ENCODE measurements at places on chromosomes 4 and X.

- DNase-seq, result no peak
Measured at GRCh38 chrX:97547877-97548578, 664.3 kb downstream of the RPA4 start.

GRCh38 chrX:2507904-2508627 is 7.3 kb upstream of the DHRSX start:
- DNase-seq, result no peak

GRCh38 chr4:179624768-179625181 is 2182.5 kb upstream of the AGA start:
- no peak for DNase-seq

DNA sequence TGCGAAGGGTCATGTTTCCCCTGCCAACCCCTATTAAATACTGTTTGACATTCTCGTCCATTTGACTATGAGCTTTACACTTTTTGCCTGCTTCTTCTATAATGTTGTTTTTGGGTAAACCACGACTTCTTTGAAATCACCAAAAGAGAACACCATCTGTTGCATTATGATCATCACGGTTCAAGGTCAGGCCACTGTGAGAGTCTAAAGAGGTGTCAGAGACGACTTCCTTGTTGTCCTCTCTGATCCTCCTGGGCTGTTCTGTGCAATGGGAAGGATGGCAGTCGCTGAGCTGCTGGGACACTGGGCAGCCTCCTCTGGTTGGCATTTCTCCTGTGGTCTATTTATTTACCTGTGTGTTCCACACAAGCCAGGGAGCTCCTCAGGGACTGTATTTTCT is 137.5 kb downstream of the RASL11B start:
- DNase-seq, result no peak

- DNase-seq, result no peak
Measured at GRCh38 chr4:185167234-185167633, 24.2 kb downstream of the SLC25A4 start.

DNA sequence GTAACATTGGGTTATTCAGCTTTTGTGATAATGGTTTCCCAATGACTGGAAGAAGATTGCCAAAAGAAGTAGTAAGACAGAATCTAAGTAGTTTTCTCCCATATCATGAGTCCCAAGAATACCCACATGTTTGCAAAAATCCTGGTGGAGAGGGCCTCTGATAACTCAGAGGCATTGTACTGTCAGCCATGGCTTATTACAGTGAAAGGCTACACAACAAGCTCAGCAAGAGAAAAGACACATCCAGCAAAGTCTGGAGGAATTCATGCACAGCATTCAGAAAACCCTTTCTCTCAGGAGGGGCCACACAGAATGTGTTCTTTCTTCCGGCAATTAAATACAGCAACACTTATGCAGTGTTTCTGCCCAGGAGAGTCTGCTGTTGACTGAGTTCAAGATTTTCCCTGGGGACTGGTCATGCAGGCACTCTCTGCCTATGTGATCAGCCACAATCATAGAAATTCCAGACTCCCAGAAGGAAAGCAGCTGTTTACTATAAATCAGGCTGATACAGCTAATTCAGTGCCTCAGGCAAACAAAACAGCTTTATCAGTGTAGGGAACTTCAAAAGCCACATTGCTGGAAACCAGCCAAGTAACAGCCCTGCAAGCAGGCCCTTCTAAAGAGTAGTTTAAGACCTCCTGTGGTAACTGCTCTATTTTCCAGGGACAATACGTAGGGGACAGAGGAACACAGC is 937.1 kb downstream of the CCSER1 start:
- no peak for DNase-seq

DNA sequence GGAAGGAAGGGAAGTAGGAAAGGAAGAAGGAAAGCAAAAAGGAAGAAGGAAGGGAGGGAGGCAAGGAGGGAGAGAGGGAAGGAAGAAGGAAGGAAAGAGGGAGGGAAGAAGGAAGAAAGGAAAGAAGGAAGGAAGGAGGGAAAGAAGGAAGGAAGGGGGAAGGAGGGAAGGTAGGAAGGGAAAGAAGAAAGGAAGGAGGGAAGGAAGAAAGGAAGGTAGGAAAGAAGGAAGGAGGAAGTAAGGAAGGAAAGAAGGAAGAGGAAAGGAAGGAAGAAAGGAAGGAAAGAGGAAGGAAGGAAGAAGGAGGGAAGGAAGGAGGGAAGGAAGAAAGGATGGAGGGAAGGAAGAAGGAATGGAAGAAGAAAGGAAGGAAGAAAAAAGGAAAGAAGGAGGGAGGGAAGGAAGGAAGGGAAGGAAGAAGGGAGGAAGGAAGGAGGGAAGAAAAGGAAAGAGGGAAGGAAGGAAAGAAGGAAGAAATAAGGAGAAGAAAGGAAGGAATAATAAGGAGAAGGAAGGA is 18.6 kb upstream of the SCML1 start:
- no peak for DNase-seq

GRCh38 chr4:178233906-178234305 is 791.7 kb upstream of the AGA start:
- DNase-seq, result no peak

- no peak for DNase-seq
Measured at GRCh38 chr4:168830777-168831512, 179.1 kb downstream of the CBR4 start.

GRCh38 chrX:134010690-134011089 is 25.3 kb upstream of the GPC3 start:
- DNase-seq, result no peak

DNA sequence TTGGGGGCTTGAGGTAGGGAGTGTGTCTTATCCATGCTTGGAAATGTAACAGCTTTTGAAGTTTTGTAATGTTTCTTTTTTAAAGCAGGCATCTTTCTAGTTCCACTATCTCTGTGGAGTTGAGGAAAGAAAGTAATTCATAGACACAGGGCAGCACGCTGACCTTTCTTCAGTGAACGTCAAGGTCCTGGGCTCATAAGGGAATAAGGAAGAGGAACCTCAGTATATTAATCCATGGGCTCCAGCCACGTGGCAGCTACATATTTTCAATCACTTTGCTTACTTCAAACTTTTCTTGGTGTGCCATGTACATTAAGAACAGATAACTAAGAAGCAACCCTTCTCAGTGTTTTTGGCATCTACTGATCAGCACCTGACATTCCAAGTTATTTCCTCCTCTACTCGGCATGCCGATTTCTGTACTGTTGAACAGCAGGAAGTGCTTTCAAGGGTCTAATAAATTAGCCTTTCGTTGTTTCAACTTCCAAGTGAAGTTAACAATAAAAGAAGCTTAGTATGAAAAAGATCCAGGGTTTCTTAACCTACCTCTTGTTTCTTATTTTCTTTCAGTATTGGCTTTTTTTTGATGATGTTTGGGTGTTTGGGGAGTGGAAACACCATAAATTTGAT is 88.2 kb downstream of the SORBS2 start:
- no peak for DNase-seq

DNA sequence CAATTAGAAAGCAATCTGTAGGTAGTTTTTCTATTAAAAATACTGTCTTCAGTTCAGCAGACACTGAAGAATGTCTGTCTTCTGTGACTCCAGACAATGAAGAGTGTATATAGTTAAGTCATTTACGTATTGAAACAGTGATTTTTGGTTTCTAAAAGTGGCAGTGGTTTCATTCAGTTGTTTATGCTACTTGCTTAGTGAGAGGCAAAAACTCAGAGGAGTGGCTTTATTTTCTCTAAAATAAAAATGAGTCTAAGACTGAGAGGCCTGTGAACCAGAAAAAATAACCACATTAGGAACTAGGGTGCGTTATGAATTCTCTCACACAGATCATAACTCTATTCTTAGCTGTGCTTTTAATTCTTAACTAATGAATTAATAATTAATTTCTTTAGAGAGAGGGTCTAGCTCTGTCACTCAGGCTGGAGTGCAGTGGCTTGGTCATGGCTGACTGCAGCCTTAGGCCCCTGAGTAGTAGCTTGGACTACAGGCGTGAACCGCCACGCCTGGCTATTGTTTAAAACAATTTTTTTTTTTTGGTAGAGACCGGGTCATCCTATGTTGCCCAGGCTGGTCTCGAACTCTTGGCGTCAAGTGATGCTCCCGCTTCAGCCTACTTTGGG is 31.4 kb downstream of the FREM3 start:
- DNase-seq, result no peak

Measured in stimulated activated CD4-positive, alpha-beta T cell treated with anti-CD3 and anti-CD28 coated beads, TNF-alpha, amount 100 ng/mL, for 4 hours (primary cell).